Fibroblast of skin of left quadriceps (primary cell): ENCODE measurements at places on chromosomes 2 and 18.

- no peak for DNase-seq
These were observed 6.3 kb downstream of the IL1RL2 start for GRCh38 chr2:102193074-102193473.

- peak; percentile 45 for DNase-seq
These were observed 112.8 kb downstream of the PRELID3A start for GRCh38 chr18:12520442-12520992.

DNA sequence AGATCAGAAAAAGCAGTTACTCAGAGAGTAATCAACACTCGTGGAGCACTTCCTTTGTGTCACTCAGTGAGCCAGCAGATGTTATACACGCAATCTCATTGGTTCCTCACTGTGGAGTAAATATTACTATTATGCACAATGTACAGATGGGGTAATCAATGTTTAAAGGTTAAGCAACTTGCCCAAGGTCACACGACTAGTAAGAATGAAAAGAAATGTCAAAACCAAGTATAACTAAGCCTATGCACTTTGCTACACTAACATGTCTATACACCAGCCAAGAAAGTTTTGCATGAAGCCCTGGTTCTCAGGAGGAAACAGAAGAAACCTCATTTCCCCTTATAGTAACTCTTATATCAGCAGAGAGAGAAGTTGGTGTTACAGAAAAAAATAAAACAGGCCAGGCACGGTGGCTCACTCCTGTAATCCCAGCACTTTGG, 5.4 kb downstream of the METTL21A start:
- DNase-seq = no peak

DNA sequence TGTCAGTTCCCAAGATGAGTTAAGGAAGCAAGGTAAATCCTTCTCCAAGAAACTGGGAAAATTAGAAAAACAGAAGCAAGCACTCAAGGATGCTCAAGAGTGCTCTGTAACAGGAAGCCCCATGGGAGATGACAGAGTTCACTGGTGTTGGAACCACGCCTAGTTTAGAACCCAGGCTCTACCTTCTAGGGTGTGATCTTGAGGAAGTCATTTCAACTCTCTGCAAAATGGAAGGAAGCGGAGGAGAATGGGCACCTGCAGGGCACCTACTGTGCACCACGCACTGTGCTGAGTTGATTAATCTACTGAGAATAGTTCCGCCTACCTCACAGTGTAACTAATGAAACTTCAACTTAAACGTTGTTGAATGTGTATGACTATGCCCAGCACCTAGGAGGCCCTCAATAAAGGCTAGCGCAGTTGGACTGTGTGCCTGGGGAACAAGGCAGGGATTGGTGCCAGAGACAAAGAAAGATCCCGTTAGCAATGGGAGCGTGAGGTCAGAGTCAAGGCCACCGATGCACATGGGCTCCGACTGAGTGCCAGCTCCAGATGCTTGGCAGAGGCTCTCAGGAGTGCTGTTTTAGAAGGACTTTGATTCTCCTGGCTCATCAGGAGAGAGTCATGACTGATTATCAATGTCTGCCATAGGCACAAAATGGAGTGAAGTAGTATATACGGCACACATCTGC, 93.7 kb downstream of the MAPK4 start:
- DNase-seq = no peak

GRCh38 chr2:129001926-129002325, 683.3 kb upstream of the HS6ST1 start:
- DNase-seq = no peak

GRCh38 chr2:3116371-3116770, 261.2 kb downstream of the EIPR1 start:
- DNase-seq = no peak

- DNase-seq = no peak
These were observed 136.0 kb downstream of the PTH2R start for GRCh38 chr2:208542465-208543041.

- no peak for DNase-seq
These were observed 171.8 kb upstream of the KLF7 start for GRCh38 chr2:207337234-207338219.

DNA sequence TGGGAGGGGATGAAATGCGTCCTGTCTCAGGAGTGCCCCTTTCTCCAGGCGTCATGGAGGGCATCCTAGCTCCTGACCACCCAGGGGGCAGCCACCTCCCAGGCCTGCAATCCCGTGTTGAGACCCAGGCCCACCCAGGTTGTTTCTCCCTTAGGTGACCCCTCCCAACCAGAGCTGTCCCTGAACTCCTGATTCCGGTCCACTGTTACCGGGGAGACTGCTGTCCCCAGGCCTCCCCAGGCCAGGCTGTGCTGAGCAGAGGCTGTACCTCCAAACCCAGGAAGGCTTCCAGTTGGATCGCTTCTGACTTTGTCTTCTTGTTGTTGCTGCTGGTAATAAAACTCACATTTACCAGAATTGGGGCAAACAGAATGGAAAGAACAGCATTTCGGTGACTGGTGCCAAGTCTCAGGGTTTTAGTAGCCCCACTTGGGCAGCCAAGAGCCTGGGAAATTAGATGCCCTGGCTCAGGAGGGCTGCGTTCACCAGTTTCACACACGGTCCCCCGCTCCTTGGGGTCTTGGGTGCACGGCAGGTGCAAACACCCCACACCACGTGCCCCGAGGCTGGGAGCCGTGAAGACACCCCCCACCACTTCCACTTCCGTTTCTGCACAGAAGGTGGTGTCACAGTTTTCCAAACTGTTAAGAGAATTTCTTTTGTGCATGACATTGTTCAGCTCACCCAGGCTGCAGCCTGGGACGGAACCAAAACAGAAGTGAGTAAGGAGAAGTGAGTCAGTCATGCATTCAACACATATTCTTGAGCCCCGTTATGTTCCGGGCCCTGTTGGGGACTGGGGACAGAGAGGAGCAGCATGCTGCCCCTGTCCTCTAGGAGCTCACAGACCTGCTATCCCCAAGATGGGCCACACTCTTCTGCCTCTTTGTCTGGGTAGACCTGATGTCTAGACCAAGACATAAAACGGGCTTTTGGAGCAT, 29.4 kb downstream of the ITM2C start:
- no peak for DNase-seq

- DNase-seq = peak; percentile 37
These were observed 433 bp downstream of the ZFP36L2 start for GRCh38 chr2:43225788-43226557.

- DNase-seq = no peak
These were observed 31.0 kb downstream of the INO80D start for GRCh38 chr2:206054952-206055351.

DNA sequence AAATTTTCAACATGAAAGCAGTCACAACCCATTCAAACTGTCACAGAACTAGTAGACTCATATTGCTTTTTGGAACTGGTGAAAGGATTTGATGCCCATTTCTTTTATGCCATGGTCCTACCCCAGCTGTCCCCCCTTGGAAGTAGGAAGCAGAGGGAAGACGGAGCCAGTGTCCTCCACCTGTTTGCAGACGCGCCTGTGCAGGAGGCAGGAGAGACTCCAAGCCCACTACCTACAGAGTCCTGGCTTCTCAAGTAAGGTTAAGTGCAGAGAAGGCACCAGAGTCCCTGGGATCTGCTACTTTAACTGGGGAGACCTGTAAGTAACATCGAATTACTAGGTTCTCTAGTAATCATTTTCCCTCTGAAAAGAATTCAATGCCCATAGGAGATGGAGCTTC, 32.7 kb upstream of the DNMT3A start:
- no peak for DNase-seq

GRCh38 chr2:198114064-198114463, 309.7 kb downstream of the PLCL1 start:
- DNase-seq = no peak

GRCh38 chr2:23360571-23361125, 24.3 kb upstream of the KLHL29 start:
- no peak for DNase-seq

DNA sequence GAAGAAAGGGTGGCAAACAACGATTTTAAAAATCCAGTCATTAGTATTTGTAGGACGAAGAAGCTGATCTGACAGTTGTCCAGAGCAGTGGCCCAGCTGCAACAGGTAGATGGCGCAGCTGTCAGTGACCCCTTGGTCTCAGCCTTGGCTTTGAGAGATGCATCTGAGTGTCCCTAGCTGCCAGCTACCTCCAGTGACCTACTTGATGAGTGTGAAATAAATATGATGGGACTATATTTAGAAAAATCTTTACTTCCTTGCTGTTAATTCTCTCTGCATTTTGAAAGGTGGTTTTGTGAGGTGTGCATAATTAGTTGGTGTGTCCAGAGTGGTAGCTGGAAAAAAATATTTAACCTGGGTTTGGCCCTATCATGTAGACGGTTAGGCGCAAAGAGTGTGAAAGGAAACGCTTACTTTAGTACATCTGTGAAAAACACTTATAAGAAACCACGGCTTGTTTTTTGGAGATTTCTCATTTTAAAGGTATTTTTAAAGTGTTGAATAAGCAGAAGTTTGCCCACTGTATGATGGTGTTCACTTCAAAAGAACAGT, 963 bp downstream of the INPP1 start:
- no peak for DNase-seq

- no peak for DNase-seq
These were observed 27.2 kb upstream of the OTX1 start for GRCh38 chr2:63023444-63023843.

DNA sequence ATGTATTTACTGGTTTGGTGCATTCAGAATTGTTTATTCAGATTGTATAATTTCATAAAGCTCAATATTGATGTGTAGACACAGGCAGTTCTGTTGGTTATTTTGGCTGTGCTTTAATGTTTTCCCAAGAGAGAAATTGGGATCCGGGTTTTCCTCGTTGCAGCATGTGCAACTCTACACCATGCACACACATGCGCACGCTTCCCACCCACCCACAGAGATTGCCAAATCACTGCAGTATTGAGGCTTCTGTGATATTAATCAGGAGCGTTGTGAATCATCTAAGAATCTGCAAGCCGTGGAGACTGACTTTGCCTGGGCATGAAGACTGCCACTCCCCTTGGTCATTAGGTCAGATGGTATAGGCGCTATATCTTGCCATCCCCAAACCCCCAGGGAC, 571.5 kb downstream of the SLC4A3 start:
- DNase-seq = peak; percentile 84

GRCh38 chr2:17107871-17108270, 410.4 kb downstream of the RAD51AP2 start:
- DNase-seq = no peak

GRCh38 chr2:129192117-129192516, 787.3 kb upstream of the RAB6C start:
- DNase-seq = no peak

- no peak for DNase-seq
These were observed 1.1 kb downstream of the CYBRD1 start for GRCh38 chr2:171523088-171524017.

DNA sequence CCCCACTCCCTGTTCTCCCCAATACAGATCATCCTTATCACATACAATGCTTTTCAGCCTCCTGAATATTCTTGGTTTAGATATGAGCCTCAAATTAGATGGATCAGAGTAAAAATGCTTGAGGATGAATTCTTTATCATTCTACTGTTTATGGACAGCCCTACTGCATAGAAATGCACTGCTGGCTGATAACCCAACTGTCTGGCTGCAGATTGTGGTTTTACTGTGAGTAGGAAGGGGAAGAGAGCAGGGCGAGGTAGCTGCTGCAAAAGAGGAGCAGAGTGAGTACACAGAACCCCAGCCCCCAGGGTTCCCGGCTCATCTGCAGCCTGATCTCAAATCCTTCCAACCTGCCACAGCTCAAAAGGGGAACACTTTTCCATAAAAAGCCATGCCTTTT, 29.4 kb upstream of the NCOA1 start:
- DNase-seq = no peak

DNA sequence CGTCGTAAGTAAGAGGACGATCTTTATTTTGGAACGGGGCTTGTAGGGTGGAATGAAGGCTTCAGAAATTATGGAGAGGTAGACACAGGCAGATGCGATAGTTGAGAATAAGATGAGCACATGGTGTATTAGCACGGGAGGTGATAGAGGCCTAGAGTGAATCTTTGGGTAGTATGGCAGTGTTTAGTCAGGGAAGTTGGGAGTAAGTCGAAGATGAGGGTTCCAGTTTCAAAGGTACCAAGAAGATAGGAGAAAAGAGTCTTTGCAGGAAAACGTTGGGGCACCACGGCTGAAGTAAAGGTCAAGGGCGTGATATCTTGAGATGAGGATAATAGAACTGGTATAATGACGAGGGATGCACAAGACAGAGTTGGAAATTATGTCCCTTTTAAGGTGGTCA, 654 bp downstream of the PIK3C3 start:
- no peak for DNase-seq

GRCh38 chr2:10002681-10003080, 40.7 kb upstream of the KLF11 start:
- no peak for DNase-seq

GRCh38 chr18:62064361-62064760, 122.5 kb downstream of the PIGN start:
- no peak for DNase-seq

GRCh38 chr2:23839919-23840578, 86.9 kb downstream of the ATAD2B start:
- no peak for DNase-seq

DNA sequence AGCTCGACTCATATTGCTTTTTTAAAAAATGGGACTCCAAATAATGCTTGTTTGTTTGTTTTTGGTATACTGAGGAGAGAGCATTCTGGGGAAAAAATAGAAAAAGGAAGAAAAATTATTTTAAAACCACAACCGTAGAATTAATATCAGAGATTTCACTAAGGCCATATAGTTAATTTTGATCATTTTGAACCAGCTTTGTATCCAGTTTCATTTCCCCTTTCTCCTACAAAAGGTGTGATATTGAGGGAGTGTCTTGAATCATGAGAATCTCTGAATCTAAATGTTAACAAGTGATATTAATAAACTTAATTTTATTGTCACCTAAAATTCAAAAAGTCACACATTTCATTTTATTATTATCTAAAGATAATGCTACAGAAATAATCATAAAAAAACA, 198.5 kb upstream of the GALNT5 start:
- no peak for DNase-seq

DNA sequence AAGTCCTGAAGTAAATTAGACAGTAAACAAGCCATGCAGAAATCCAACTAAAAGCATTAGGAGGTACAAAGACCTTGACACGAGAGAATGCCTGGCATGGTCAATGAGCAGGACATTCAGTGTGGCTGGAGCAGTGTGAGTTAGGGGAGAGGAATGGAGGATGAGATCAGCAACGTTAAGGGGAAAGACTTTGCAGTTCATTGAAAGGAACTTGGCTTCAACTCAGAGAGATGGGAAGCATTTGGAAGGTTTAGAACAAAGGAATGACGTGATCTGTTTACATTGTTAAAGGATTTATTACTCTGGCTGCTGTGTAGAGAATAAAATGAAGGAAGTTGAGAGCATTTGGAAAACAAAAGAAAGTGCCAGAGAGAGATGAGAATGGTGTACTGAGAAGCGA, 621.3 kb downstream of the XIRP2 start:
- peak; percentile 59 for DNase-seq

GRCh38 chr18:55635439-55635838, 47.4 kb upstream of the TCF4 start:
- no peak for DNase-seq

DNA sequence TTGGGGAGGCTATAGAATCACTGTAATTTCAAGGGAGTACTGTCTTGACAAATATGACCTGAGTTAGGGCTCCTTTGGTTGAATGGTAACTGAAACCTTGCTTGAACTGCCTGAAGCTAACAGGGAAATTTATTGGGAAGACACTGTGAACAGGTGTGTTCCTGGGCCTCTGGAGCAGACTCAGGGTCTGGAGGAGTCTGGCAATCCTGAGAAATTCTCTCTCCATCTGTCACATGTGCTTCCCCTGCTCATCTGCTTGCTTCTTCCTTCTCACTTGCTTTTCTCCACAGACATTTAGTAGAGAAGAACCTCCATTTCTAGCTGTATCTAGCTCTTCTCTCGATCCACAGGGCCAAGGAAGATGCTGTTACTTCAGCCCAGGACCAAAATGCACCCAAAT, 476.5 kb downstream of the LRP1B start:
- DNase-seq = no peak

- no peak for DNase-seq
These were observed 175.9 kb upstream of the FN1 start for GRCh38 chr2:215611609-215612386.
